Head of caudate nucleus (tissue), 42 donors: ENCODE measurements at places on chromosomes 2 and 18.

DNA sequence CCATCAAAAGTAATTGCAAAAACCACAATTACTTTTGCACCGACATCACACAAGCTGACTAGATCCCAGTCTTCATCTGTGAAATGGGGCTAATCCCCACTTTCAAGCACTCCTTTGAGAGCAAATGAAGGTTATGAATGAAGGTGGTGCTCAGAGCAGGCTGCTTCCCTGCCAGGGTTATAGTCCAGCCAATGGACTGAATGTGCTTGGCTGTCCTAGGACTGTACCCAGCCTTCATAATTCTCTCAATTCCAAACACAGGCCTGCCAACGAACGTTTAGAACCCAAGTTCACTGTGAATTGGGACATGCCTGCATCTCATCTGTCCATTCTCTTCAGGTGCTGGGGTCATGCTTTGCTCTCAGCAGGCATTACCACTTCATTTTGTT, 27.8 kb upstream of the ICOS start:
- DNase-seq: no peak

GRCh38 chr2:1546901-1547300, 133.6 kb downstream of the TPO start:
- DNase-seq: no peak

- DNase-seq: peak; percentile 60
Observed at GRCh38 chr2:227939271-227940027, 68.0 kb downstream of the DAW1 start.

GRCh38 chr2:232236200-232236599, 142.4 kb upstream of the ALPP start:
- no peak for DNase-seq

DNA sequence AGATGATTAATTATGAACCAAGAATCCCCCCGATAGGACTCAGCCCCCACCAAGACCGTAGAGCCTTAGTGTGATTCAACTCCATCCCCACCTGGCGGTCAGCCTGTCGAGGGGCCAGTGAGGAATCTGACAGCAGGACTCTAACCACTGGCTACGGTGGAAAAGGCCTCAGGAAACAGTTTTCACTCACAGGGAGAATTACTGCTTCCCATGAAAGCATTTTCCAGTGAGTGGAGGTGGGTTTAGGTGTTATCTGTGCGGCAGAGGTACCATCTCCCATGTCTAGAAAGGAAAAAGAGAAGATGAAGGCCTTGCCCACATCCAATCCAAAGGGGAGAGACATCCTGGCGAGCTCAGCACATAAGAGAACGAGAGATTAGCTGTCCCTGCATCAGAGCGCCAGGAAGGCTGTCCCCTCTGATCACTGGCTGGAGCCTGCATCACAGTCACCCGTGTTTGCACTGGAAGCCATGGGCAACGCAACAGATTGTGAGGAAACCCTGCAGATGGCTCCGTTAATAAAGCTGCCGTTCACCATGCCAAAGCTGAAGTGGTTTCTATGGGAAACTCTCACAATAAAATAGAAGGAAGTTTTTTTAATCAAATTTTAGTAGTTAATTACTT, 22.3 kb downstream of the COX7A2L start:
- no peak for DNase-seq

- peak; percentile 47 for DNase-seq
Observed at GRCh38 chr2:159249990-159250715, 36.4 kb downstream of the WDSUB1 start.

DNA sequence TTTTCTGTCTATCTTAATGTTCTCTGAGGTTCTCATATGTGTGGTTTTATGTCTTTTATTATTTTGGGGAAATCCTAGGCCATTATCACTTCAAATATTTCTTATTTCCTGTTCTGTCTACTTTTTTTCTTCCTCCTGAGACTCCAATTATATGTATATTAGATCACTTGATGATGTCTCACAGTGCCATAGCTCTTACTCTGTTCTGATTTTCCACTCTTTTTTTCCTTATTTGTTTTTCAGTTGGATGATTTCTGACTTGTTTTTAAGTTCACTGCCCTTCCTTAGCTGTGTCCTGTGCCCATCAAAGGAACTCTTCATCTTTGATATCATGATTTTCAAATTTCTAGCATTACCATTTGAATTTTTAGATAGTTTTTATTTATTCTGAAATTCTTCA, 24.1 kb downstream of the FAM228B start:
- DNase-seq: no peak

- DNase-seq: no peak
Observed at GRCh38 chr2:108923736-108924579, 65.1 kb downstream of the EDAR start.

DNA sequence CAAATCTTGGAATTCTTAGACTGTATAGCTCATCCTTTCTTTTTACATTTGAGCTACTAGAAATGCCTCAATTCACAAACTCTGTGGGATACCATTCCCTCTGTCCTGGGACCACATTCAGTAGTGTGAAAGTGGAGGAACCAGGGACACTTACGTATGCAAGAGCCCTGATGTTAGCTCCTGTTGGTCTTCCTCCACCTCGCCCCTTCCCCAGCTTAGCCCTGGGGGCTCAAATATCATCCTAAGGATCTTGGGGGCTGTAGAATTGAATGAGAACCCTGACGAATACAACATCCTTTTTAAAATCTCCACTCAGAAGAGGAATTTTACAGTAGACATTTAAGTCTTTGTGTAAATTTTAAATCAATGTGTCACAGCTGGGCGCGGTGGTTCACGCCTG, 65.2 kb upstream of the RAPH1 start:
- DNase-seq: no peak

DNA sequence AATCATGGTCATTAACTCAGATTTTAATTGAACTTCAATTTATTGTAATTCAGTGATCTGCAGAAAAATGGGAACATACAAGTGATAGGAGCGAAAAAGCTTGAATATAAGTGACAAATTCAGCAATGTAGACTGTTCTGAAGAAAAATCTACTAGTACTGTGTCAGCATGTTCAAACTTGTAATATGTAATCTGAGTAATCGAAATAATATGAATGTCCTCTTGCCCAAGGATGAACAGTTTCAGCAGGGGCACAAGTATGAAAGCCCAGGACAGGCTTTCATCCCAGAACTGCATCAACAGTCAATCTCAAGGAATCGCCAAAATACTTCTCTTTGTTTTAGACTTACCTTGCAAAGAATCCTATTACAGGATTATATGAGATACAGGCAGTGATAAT, 1110.5 kb downstream of the LRP1B start:
- DNase-seq: no peak

DNA sequence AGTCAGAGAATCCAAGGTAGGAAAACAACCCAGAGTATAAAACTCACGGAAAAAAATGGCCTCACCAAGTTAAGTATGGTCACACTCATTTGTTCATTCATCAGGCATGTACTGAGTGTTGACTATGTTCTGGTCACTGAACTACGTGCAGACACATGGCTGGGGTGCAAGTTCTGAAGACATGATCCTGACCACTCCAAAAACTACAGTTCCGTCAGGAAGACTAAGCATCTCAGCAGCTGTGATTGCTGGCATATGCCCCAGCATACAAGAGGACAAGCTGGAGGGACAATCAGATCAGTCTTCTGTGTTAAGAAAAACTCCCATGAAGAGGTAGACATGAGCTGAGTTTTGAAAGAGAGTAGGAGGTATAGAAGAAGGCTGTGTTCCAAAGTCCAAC, 72.8 kb downstream of the TCF4 start:
- DNase-seq: no peak

DNA sequence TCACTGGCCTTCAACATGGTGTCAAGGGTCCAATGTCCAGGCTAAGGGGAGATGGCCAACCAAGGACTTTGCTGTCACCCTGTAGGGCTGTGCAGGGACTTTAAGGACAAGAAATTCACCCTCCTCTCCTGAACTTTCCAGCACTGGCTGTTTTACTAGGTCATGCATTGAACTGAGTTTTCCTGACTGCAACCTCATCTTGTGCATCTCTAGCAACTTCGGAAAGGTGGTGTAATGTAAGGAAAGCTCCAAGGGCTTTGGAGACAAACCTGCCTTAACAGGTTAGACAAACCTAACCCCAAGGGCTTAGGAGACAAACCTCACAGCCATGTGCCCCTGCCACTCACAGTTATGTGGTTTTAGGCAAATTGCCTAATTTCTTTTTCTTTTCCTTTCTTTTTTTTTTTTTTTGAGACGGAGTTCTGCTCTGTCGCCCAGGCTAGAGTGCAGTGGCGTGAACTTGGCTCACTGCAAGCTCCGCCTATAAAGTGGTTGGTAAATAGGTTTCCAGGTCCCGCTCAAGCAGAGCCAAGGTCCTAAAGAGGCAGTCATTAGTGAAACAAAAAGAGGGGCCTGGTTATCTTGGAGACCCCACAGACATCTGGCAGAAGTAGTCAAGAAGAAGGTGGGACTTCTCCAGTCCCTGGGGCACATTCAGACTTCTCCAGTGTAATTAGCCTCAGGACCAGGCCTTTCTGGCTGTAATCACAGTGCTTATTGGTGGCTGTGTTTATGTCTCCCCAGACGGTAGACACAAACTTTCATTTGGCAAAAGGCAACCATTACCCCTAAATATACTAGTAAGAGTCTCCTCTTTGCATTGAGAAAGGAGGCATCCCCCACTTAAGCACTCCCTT, 37.6 kb upstream of the PMAIP1 start:
- no peak for DNase-seq

DNA sequence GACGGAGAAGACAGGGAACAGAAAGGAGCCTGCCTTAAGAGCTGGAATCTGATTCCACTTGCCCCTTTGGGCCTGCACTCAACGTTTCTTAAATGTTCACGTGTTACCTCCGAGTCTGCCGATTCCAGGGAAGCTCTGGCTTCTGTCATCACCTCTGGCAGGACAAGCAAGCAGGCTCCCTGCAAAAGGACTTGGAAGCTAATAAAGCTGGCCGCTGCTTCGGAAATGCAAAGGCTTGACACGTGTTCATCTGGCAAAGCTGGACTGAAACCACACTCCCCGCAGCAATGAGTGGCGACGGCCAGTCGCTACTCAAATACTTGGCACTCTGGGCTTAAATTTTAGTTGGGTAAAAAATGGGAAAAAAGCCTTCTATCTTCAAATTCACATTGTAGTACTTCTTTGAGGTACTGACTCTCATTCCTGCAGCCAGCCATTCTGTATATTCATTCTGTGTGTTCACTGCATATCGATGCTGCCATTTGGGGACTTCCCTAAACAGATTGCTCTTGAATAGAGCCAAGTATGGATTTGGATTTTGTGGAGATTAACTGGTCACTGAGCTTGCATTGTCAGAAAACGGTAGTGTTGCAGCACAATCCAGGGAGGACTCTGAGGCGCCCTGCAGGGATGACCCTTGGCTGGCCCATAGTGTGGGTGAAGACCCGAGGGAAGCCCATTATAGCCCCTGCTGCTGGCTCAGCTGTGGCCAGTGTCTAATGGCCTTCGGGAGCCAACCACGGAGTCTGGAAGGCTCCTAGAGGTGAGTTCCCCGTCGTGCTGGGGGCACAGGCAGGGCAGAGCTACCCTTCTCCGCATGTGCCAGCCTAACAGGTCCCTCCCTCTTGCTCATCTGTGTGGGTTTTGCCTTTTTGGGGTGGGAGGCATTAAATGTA, 231.5 kb downstream of the PRKCE start:
- no peak for DNase-seq

DNA sequence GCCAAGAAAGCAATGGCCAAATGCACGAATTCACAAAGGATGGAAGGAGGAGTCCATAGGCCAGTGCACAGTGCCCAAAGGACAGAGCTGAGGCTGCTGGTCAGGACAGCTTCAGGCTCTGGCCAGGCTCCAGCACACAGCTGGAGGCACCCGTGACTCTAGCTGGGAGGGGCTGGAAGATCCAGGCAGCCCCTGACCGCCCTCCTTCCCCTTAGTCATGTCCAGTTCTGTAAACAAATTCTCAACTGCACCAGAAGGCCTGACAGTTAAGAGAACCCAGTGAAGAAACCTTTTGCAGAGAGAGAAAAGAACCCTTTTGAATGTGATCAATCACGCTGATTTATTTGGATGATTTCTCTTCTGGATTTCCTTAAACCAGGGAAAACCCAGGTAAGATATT, 7.7 kb upstream of the YWHAQ start:
- peak; percentile 88 for DNase-seq
